ENCODE measurements at places on chromosomes 1 and 21.

- no peak for DNase-seq
These were observed 12.1 kb downstream of the C1orf185 start for GRCh38 chr1:51114137-51114536.

GRCh38 chr1:5707566-5708345 is 284.5 kb downstream of the NPHP4 start:
- no peak for DNase-seq

GRCh38 chr21:39077876-39078275 is 105.4 kb downstream of the PSMG1 start:
- DNase-seq = no peak

- DNase-seq = no peak
These were observed 29.3 kb upstream of the COL6A2 start for GRCh38 chr21:46068516-46069079.

DNA sequence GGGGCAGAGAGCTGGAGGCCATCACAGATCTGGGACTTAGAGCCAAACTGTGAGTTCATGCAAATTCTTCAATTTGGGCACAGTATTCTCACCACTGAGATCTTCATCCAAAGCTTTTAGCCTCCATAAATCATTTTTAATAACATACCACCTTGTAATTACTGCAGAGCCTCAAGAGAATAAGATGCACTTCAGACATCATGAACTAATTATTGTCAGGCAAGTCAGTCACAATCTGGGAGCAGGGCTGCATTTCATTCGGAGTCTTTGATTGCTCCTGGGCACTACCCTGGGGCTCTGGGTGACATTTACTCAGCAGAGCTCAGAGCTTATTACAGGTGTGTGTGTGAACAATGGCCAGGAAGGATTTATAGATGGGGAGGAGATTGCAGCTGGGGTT is 623.7 kb downstream of the PTPRU start:
- no peak for DNase-seq

- DNase-seq = peak; percentile 96
These were observed 570.8 kb downstream of the LTN1 start for GRCh38 chr21:28421716-28422524.
